ENCODE measurements at places on chromosomes 5 and 9.

DNA sequence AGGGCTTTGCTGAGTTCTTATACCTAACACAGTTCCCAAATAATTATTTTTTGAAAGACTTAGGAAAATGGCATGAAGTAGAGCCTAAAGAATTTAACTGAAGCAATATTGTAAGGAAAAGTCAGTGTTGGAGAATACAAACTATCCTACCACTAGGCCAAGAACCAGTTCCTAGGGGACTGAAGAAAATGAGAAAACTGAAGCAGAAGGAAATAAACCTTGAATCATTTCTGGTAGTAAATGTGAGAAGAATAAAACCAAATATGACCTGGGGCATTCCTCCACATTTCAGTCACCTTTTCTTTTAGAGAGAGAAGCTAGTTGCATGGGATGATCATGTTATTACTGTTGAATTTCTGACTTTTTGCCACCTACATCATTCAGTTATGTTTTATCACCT is 1393.9 kb upstream of the C9orf72 start:
- no peak for DNase-seq

DNA sequence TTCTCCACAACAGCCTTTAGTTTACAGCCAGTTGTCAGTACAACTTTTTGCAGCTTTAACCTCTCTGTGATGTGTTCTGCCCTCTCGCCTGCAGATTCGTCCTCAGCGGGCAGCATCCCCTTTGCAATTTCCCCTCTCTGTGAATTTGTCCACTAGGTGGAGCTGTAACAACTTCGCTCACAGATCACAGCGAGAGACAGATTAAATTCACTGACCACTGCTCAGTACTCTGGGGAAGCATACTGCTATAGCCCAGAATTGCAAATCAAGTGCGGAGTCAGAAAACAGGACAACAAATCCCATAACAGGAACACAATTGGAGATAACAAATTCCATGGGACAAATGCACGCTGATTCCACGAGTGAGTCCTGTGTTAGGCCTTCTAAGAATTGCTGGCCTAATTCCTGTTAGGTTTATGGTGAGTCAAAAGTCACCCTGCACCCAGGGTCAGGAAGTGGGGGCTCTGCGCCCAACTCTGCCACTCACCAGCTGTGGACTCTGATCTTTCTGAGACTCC is 2124.9 kb downstream of the MAT2B start:
- peak; percentile 9 for DNase-seq

GRCh38 chr5:76765249-76765648 is 49.3 kb downstream of the F2R start:
- peak; percentile 24 for DNase-seq

DNA sequence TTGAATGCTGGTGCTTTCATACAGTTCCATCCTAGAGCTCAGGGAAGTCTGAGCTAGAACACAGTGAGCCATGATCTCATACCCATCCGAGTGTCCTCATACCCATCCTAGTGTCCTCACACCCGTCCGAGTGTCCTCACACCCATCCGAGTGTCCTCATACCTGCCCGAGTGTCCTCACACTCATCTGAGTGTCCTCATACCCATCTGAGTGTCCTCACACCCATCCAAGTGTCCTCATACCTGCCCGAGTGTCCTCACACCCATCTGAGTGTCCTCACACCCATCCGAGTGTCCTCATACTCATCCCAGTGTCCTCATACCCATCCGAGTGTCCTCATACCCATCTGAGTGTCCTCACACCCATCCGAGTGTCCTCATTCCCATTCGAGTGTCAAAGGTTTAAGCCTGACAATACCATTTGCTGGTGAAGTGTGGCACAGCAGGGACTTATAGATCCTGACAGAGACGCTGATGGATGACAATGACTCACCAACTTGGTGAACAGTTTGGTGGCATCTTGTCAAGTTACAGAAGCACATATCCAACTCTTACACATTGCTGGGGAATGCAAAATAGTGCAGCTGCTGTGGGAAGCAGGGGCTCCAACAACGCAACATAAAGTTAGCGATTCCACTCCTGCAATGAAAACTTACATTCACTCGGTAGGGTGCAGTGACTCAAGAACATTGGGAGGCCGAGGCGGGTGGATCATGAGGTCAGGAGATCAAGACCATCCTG is 77.0 kb upstream of the COL5A1 start:
- peak; percentile 97 for DNase-seq

Data from AG10803 (cell line).